ENCODE measurements at places on chromosomes 4 and X. TPM values are rescaled to one million over a fixed set of nuclear protein-coding genes. Genes with fewer than 3 reads are reported as not detected.

DNA sequence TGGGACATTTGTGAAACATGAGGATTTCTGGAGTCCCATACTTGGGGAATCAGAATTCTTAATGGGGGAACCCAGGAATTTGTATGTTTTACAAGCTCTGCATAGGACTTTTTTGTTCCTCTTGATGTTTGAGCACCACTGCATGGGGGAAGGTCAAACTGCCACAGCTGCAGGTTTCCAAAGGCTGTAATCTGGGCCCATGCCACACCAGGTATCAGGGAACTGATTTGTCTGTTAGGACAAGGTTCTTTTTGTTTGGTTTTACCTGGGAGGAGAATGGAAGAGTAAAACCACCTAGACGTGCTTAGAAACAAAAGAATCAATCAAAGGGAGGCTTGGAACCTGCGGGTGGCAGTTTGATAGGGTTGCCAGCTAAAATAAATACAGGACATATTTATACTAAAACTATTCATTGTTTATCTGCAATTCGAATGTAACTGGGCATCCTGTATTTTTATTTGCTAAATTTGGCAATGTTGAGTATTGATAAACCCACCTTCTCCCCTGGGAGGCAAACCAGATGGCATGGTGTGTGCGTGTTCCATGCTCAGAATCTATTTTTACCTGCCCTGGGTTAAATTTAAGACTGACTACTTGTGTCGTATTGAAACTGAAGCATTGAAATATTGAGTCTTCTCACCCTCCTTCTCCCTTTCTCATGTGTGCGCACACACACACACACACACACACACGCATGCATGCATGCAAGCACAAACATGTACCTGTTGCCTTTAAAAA is 63.7 kb downstream of the TMEM164 start:
- no peak for DNase-seq

GRCh38 chrX:37424000-37424429 is 74.9 kb downstream of the PRRG1 start:
- peak; percentile 5 for DNase-seq

DNA sequence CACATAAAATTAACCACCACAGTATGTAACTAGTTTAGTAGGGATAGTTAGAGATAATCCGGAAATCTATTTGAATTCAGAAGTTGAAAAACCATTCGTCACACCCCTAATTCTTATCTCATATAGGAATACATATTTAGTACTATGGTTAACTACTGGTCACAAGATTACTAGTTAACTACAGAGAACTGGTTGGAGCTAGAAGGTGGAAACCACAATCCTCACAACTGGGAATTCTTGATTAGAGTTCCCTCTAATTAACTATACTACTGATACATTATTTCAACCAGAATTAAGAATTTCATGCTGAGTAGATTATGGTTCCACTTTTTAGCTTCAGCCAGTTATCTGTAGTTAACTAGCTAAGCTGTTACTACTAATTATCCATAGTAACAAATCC is 39.9 kb upstream of the NKAP start:
- no peak for DNase-seq

- DNase-seq = peak; percentile 82
Observed at GRCh38 chr4:150501009-150501727, 80.8 kb upstream of the MAB21L2 start.

DNA sequence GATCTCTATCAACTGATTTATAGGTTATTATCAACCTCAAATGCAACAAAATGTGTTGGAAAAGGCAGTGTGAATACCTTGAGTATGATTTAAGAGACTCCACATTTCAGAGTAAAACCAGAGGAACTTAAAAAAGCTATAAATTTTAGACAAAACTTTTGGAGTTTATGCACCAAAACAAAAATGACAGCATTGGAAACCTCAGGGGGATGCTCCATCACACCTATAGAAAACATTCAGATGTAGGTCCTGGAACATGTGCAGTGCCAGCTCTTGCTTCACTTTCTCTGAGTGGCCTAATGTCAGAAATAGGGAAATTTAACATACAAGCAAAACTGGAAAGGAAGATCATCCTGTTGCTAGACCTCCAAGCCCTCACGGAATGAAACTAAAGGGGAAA is 5.8 kb upstream of the VEGFC start:
- no peak for DNase-seq

GRCh38 chr4:127828121-127828520 is 46.0 kb downstream of the HSPA4L start:
- DNase-seq = no peak

The TMSB15C gene
- 2.6 TPM for total RNA-seq

The GCNA gene
- 2.3 TPM for total RNA-seq

The VEGFC gene
- total RNA-seq = 67.2 TPM
